EL (cell line): ENCODE measurements at places on chromosomes 5 and 9.

DNA sequence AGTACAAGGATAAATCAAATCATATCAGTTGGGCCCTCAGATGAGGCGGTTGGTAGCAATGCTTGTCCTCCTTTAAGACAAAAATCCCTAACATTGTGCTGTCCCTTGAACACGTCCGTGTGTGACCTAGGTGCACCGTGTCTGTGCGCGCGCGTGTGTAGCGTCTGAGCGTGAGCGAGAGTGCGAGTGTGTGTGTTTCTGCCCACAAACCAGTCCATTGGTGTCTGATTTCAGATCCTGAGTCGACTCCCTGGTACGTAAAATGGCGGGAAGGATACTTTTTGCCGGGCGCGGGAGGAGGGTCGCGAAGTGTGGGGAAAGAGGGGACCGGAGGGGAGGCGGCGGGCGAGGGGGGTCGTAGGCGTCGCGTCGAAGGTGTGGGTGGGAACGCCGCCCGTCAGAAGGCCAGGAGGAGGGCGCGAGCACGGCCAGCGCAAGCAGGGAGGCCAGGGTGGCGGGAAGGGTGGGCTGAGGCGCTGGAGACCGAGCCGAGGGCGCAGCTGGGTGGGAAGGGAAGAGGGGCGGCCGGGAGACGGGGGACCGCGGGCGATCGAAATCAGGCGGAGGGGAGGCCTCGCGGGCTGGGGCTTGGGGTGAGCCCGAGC, 8.9 kb downstream of the OTP start:
- DNase-seq: no peak

GRCh38 chr5:4044881-4045280, 449.2 kb downstream of the IRX1 start:
- no peak for DNase-seq

DNA sequence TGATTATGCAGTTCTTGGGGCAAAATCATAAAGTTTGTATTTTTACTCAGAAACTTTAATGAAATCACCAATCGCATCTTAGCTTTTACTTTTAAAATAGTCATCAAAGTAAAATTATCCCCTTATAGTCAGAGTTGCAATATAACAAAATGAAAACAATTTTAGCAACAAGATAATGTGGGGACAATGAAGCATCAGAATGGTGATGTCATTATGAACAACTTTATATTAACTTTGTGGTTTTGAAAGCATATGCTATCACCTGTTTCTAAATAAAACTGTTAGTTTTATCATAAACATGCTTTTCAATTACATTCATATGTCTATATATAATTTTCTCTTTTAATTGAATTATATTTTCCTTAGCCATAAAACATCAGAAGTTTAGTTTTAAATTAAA, 856.8 kb downstream of the CDH9 start:
- no peak for DNase-seq

DNA sequence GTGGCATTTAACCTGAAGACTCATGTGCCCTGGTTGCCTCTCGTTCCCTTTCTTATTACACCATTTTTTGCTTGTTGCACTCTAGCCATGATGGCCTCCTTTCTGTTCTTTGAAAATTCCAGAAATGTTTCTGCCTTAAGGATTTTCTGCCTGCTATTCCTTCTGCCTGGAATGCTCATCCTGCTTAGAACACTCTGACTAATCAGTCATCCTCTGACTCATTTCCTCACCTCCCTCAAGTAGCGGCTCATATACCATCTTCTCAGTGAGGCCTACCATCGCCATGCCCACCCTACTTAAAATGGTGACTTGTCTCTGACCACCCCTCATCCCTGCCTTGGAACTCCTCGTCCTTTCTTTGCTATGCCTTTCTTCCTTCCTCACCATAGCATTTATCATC, 68.8 kb downstream of the KIF4B start:
- DNase-seq: peak; percentile 89

DNA sequence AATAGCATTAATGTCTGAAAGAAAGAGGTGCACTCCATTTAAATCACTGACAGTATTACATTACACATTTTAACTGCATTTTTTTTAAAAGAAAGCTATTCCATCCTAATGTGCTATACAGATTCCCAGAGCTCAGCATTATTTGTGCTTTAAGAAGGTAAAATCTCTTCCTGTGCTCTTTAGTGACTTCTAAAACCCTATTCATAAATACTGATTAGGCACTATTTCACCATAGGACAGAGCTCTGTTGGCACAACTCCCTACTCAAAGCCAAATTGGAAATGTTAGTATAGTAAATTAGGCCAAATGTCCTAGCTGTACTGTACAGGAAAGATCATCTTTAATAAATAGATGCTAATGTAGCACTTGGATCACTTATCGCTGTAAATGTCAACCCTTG, 262.5 kb downstream of the TUSC1 start:
- DNase-seq: no peak

GRCh38 chr9:82761027-82761426, 301.9 kb downstream of the RASEF start:
- no peak for DNase-seq

GRCh38 chr5:14071433-14071832, 71.7 kb upstream of the TRIO start:
- DNase-seq: peak; percentile 55

GRCh38 chr9:130860458-130861316, 25.6 kb downstream of the ABL1 start:
- DNase-seq: peak; percentile 98

DNA sequence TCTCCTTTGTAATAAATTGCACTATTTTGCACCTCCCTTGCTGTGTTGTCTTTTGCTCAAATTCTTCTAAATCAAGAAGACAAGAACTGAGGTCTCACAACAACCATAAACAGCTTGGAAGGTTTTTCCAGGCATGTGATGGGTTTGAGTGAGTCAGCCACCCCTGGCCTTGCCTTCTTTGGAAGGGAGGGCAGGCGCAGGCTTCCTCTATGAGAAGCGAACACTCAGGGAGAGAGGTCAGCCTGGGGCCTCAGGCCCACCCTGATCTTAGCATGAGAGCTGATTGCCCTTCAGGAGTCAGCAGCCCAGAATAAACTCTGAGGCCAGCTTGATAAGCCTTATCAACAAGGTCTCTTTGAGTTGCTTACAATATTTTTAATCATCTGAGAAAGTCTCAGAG, 31.6 kb downstream of the S1PR3 start:
- peak; percentile 33 for DNase-seq

GRCh38 chr5:98770209-98770910, 3.1 kb upstream of the RGMB start:
- DNase-seq: peak; percentile 73

DNA sequence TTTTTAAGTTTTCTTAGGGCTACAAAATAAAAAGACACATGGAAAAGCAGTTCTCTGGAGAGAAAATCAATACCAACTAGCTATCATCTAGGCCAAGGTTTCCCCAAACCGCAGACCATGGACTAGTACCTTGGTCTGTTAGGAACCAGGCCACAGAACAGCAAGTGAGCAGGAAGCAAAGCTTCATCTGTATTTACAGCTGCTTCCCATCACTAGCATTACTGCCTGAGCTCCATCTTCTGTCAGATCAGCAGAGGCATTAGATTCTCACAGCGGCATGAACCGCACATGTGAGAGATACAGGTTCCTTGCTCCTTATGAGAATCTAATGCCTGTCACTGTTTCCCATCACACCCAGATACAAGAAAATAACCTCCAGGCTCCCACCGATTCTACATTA, 1907.6 kb upstream of the ACO1 start:
- DNase-seq: no peak

DNA sequence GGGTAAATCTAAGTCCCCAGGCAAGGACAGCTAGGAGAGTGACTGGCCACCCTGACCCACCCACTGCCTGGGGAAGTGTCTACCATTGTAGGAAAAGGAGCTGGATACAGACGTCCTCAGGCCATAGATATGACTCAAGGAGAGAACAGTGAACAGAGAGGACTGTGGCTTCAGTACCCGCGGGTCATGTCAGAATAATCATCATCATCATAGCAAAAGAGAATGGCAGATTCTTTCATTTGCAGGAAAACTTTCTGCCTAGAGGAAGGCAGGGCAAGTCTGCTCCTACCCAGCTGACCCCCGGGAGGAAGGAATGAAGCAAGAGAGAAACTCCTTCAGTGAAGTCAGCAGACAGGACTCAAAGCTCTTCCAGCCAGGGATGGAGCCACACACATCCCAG, 52.2 kb upstream of the UBTD2 start:
- DNase-seq: no peak

DNA sequence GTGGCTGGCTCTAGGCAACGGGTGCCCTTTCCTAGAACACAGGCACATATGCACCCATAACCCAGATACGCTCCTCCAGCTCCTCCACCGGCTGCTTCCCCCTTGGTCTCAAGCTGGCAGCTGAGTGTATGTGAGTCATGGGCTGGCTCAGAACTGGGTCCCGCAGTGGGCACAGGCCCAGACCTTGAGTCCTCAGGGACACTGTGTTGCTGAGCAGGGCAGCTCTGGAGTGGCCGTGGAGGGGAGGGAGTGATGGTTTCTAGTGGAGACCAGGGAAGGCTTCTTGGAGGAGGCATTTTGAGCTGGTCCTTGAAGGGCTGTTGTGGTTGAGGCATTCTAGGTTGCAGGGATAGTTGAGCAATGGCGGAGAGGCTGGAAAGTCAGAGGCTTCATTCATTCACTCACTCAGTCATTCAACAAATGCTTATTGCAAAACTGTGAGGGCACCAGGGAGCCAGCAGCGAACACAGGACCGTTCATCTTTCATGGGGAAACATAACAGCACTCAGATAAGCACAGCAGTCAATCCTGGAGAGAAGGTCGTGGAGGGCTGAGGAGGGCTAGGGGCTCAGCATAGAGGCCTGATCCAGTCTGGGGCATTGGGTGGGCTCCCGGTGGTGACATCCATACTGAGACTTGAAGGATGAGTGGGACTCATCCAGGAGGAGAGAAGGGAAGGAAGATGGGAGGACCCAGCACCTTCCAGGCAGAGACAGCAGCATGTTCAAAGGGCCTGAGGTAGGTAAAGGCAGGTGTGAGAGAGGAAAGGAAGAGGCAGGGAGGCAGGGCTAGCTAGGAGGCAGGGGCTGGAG, 2.4 kb downstream of the BBLN start:
- no peak for DNase-seq

GRCh38 chr5:176994460-176995121, 12.0 kb downstream of the UIMC1 start:
- DNase-seq: peak; percentile 19

GRCh38 chr9:112694706-112695555, 23.0 kb downstream of the INIP start:
- DNase-seq: no peak

- DNase-seq: no peak
Measured at GRCh38 chr9:9847750-9848149, 765.1 kb downstream of the PTPRD start.
